ENCODE measurements at places on chromosomes 4 and X.

- H3K27ac ChIP-seq, result no peak overlapping the region
- no peaks in the 10 kb centered on the region for H3K36me3 ChIP-seq
- DNase-seq, result no peak
These were observed 74.8 kb downstream of the TEX13C start for GRCh38 chrX:125394449-125394848.

- no peaks in the 10 kb centered on the region for H3K27me3 ChIP-seq
- DNase-seq, result no peak
- H3K4me3 ChIP-seq, result no peak overlapping the region
- no peaks in the 10 kb centered on the region for H3K36me3 ChIP-seq
- no peak overlapping the region for H3K27ac ChIP-seq
These were observed 1316.3 kb downstream of the STIM2 start for GRCh38 chr4:28176942-28177341.

DNA sequence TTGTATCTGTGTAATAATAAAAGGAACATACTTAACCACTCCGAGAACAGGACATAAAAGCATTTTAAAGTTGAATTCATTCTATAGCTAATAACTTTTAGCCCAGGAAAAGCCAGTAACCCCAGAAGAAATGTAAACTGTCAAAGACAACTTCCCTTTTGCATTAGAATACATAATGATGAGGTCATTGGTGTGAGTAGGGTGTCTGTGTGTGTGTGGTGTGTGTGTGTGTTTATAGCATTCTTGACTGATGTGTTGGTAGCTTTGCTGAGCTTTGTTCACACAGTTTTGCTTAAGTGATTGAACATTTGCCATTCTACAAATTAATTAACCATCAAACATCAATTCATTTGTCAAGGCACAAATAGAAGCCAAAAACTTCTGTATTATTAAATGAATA, 559.6 kb downstream of the ARAP2 start:
- no peaks in the 10 kb centered on the region for H3K27me3 ChIP-seq
- H3K27ac ChIP-seq, result no peak overlapping the region
- H3K36me3 ChIP-seq, result no peaks in the 10 kb centered on the region
- DNase-seq, result no peak

DNA sequence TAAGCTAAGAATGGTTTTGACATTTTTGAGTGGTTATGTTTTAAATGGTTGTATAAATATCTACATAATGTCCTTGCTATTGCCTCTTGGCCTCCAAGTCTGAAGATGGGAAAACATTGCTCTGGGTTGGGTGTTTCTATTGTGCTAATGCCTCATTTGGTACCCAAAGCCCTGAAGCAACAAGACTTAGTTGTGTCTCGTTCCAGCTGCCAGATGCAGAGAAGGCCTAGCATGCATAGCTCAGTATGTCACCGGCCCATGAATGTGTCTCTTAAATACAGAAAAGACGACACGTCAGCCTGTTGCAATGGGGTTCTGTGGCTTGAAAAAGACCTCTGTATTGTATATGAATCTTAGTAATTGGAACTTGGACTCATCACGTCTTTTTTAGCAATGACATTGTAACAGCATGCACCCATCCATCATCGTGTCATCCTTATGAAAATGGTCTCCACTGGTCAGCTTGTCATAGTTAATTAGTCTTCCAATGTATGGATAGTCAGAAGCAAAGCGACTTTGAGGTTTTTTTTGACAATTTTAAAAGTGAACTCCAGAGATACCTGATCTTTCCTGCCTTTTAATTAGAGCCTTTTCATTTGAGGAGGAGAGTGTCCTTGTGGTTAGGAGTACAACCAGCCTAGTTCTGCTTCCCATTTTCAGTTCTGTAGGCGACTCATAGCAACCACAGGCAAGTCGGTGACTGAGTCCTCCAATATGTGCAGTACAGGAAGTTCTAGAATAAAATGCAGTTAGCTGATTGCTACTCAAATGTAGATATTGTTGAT, 126.4 kb upstream of the GATB start:
- no peak overlapping the region for H3K27ac ChIP-seq
- H3K4me3 ChIP-seq, result no peak overlapping the region
- DNase-seq, result no peak
- no peaks in the 10 kb centered on the region for H3K4me1 ChIP-seq

- H3K27ac ChIP-seq, result no peak overlapping the region
- H3K36me3 ChIP-seq, result no peaks in the 10 kb centered on the region
- DNase-seq, result no peak
- peaks cover 5% of the 10 kb centered on the region for H3K4me1 ChIP-seq
These were observed 197.7 kb downstream of the SPATA18 start for GRCh38 chr4:52248820-52249219.

- no peaks in the 10 kb centered on the region for H3K36me3 ChIP-seq
- H3K27ac ChIP-seq, result no peak overlapping the region
- H3K27me3 ChIP-seq, result no peaks in the 10 kb centered on the region
- peaks cover 25% of the 10 kb centered on the region for H3K4me1 ChIP-seq
These were observed 80.8 kb downstream of the HTRA3 start for GRCh38 chr4:8350352-8350751.

DNA sequence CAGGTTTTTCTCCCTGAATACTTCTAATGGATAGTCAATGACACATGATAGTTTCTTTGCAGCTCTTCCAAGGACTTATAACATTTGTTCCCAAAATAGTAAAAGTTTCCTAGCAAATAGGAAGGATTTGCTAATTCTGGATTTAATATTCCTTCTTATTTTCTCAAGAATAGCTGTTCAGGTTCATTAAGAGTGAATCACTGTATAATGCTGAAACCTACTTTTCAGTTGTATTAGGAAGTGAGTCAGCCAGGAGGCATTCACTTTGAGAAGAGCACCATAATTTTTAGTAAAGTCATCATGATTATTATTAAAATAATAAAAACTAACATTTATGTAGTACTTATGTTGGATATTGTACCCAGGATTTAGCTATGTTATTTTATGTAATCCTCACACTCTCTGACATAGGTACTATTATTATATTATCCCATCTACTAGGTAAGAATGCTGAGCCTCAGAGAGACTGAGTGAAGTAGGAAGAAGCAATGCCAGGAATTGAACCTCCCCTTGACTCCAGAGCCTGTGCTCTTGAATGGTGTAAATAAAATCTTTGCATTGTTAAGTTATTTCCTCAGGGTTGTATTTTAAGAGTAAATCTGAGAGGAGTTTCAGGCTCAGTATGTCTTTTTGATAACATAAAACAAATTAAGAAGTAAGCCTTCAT, 114.8 kb downstream of the REELD1 start:
- no peak overlapping the region for H3K4me3 ChIP-seq
- no peaks in the 10 kb centered on the region for H3K27me3 ChIP-seq
- H3K36me3 ChIP-seq, result no peaks in the 10 kb centered on the region
- peaks cover 5% of the 10 kb centered on the region for H3K4me1 ChIP-seq

GRCh38 chr4:142874684-142875083, 28.6 kb upstream of the INPP4B start:
- no peak for DNase-seq

DNA sequence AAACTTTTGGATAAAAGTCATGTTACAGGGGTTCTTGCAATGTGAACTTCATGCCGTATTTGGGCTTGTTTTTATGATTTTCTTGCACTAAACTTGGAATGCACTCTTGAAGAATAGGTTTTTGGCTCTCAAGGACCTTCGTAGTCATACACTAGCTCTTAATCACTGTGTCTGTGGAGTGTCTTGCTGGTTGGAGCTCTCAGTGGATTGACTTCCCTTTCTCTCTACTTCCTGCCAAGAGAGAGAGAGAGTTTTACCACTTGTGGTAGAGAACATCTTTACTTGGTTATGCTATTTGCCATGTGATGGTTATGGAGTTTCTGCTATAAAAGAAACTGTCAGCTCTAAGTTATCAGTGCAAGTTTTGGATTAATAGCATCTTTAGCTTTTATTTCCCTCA, 112.4 kb downstream of the BMPR1B start:
- no peak overlapping the region for H3K27ac ChIP-seq
- no peaks in the 10 kb centered on the region for H3K4me1 ChIP-seq
- H3K36me3 ChIP-seq, result no peaks in the 10 kb centered on the region
- H3K4me3 ChIP-seq, result no peak overlapping the region
- no peaks in the 10 kb centered on the region for H3K27me3 ChIP-seq

- H3K4me1 ChIP-seq, result no peaks in the 10 kb centered on the region
- no peaks in the 10 kb centered on the region for H3K27me3 ChIP-seq
- no peak overlapping the region for H3K27ac ChIP-seq
- no peak for DNase-seq
These were observed 23.0 kb upstream of the CPLX1 start for GRCh38 chr4:848803-849477.

- no peaks in the 10 kb centered on the region for H3K27me3 ChIP-seq
- peaks cover 7% of the 10 kb centered on the region for H3K4me1 ChIP-seq
- no peak overlapping the region for H3K27ac ChIP-seq
- H3K4me3 ChIP-seq, result no peak overlapping the region
These were observed 53.5 kb downstream of the FABP2 start for GRCh38 chr4:119268466-119268865.

DNA sequence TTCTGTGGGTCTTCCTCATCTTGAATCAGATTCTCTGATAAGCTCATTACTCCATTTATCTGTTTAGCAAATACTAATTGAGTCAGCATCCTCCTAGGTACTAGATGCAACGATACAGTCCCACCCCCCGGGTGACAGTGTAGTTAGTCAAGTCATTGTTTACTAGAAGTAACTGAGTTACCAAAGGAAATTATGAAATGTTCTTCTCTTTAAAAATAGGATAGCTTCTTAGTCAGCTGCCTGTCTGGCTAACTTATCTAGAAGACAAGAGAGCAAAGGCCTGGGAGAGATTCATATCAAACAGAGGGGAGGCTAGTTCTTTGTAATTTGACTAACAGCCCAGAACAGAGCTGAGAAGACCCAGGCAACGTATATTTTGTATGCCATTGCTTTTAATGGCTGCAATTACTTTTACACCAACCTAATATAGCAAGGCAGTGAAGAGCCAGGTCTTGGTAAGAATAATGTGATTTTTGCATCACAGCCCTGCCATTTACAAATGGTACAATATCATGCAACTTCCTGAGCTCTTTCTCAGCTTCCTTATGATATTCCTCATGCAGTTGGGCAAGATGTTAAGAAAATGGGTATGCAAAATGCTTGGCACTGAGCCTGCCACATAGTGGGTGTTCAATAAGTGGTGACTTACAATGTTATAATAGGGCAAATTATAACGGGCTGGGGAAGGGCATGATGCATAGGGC, 149.9 kb downstream of the CHIC2 start:
- no peaks in the 10 kb centered on the region for H3K36me3 ChIP-seq
- H3K27ac ChIP-seq, result no peak overlapping the region
- no peaks in the 10 kb centered on the region for H3K27me3 ChIP-seq

- DNase-seq, result no peak
- H3K36me3 ChIP-seq, result no peaks in the 10 kb centered on the region
- H3K27ac ChIP-seq, result no peak overlapping the region
- H3K4me1 ChIP-seq, result no peaks in the 10 kb centered on the region
These were observed 94.4 kb upstream of the ADRA2C start for GRCh38 chr4:3671571-3672464.

- no peaks in the 10 kb centered on the region for H3K36me3 ChIP-seq
- no peak overlapping the region for H3K27ac ChIP-seq
- H3K4me1 ChIP-seq, result no peaks in the 10 kb centered on the region
- no peak for DNase-seq
- no peak overlapping the region for H3K4me3 ChIP-seq
These were observed 31.4 kb downstream of the FREM3 start for GRCh38 chr4:143668930-143669552.

GRCh38 chrX:4485912-4486311, 772.5 kb upstream of the PRKX start:
- no peaks in the 10 kb centered on the region for H3K4me1 ChIP-seq
- no peaks in the 10 kb centered on the region for H3K36me3 ChIP-seq
- no peak overlapping the region for H3K4me3 ChIP-seq
- no peak for DNase-seq

DNA sequence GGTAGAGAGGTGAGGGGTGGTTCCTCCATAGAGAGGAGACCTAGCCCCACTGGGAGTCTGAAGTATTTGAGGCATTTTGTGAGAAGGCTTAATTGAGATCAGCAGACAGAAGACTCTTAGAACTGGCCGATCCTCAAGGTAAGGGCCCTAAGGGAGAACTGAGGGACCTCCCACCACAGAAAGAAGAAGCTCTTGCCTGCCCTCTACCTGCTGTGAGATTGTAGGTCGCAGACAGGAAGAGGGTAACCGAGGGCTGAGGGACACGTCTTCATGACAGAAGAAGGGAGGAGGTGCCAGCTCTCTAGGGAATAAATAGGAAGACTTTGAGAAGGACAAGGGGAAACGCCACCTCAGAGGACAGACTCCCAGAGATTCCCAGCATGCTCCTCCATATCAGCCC, 24.1 kb upstream of the MAGEC1 start:
- no peaks in the 10 kb centered on the region for H3K36me3 ChIP-seq
- H3K4me3 ChIP-seq, result no peak overlapping the region
- H3K4me1 ChIP-seq, result no peaks in the 10 kb centered on the region
- H3K27ac ChIP-seq, result no peak overlapping the region
- no peaks in the 10 kb centered on the region for H3K27me3 ChIP-seq

DNA sequence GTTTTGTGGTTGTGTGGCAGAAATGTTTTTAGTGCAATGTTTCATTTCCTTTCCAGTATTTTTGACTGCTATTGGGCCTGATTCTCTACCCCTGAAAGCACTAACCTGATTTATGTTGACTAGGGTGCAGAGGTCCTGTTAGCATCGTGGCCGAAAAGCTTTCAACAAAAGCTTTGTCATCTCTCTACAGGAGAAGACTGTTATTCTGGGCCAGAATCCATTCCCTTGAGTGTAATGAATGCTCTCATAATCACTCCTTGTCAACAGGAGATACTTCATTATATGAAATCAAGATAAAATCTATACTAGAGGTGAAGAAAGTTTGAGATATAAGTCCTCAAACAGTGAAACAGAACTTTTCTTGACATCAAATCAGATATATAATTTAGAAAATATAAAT, 195.5 kb downstream of the ZNF330 start:
- no peaks in the 10 kb centered on the region for H3K36me3 ChIP-seq
- no peaks in the 10 kb centered on the region for H3K4me1 ChIP-seq
- no peak overlapping the region for H3K27ac ChIP-seq
- no peaks in the 10 kb centered on the region for H3K27me3 ChIP-seq
- no peak overlapping the region for H3K4me3 ChIP-seq
- no peak for DNase-seq

- no peak overlapping the region for H3K27ac ChIP-seq
- no peak overlapping the region for H3K4me3 ChIP-seq
- DNase-seq, result no peak
- no peaks in the 10 kb centered on the region for H3K36me3 ChIP-seq
- H3K27me3 ChIP-seq, result no peaks in the 10 kb centered on the region
These were observed 454.9 kb upstream of the FAT1 start for GRCh38 chr4:187178587-187178986.

DNA sequence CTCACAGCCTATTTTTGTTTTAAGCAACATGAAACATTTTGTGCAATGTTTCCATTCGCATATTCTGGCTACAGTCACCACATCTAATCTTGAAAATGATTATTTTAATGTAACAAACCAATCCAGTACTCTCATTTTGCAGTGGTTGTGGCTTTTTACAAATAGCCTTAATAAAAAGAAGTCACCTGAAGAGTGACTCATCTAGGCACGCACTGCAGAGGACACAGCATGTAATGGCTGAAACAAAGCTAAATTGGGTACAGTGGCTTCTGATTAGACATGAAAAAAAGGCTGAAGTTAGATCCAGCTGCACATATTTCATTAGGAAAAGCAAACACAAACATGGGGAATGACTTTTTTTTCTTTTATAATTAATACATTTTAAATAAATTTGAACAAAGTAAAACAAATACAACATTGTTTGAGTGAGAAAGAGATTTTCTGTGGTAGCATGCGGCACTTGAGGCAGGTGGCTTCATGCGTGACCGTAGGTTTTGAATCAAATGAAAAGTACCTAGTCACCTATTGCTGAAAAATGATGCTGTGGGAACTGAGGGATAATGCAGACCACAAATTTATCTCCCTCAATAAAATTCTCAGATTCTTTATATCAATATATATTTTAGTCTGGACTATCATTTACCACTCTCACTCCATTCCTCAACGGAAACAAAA, 240.8 kb upstream of the DDX53 start:
- H3K4me3 ChIP-seq, result no peak overlapping the region
- DNase-seq, result no peak
- H3K4me1 ChIP-seq, result no peaks in the 10 kb centered on the region
- H3K27ac ChIP-seq, result no peak overlapping the region
- H3K36me3 ChIP-seq, result no peaks in the 10 kb centered on the region
- no peaks in the 10 kb centered on the region for H3K27me3 ChIP-seq

All from SJCRH30 (cell line).